ENCODE measurements at places on chromosomes 16 and 17. TPM values are rescaled to one million over a fixed set of nuclear protein-coding genes. Genes with fewer than 3 reads are reported as not detected.

AOC3 gene
- 0.05 TPM for total RNA-seq

AOC2 gene
- total RNA-seq = 0.66 TPM

MLST8 gene
- 36.2 TPM for total RNA-seq

TBC1D3H gene
- total RNA-seq = not detected

PIPOX gene
- 0.56 TPM for total RNA-seq

C17orf50 gene
- total RNA-seq = not detected

All from HFFc6 (cell line).